ENCODE measurements at places on chromosomes 3 and 15. TPM values are rescaled to one million over a fixed set of nuclear protein-coding genes. Genes with fewer than 3 reads are reported as not detected.

DNA sequence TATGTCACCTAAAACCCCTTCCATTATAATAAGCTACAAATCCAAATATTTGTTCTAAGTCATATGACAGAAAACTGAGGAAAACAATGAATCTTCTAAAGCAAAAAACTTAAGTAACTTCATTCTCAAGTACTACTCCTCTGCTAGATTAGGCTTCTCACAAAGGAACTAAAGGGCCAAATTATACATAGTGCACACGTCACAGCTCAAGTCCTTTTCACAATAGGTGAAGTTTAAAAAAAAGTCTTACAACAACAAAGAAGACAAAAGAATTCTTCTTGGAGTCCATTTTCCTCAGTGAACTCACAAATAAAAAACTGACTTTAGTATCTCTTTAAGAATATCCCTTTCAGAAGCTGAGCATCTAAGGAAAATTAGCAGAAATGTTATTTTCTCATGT is 479.9 kb downstream of the MAGI1 start:
- DNase-seq = no peak

GRCh38 chr3:128280481-128281052 is 127.3 kb downstream of the EEFSEC start:
- DNase-seq = no peak

DNA sequence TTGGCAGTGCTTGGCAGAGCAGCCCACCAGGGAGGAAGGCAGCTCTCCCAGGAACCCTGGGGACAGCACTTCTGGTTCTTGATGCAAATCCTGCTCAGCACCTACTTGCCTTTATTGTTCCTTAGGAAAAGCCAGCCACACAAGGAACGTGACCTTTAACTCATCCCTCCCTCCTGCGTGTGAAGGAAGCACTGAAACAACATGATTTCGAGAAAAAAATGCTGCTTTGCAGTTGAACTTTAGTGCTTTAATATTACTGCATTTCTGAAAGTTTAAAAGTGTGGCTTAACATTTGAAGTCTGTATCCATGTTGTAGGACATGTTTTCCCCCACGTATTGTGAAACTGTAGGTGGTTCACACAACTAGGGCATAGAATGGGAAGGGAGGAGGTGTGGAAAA is 50.4 kb upstream of the CTNNB1 start:
- DNase-seq = no peak

- DNase-seq = peak; percentile 61
Observed at GRCh38 chr3:186790261-186790981, 7.0 kb downstream of the EIF4A2 start.

DNA sequence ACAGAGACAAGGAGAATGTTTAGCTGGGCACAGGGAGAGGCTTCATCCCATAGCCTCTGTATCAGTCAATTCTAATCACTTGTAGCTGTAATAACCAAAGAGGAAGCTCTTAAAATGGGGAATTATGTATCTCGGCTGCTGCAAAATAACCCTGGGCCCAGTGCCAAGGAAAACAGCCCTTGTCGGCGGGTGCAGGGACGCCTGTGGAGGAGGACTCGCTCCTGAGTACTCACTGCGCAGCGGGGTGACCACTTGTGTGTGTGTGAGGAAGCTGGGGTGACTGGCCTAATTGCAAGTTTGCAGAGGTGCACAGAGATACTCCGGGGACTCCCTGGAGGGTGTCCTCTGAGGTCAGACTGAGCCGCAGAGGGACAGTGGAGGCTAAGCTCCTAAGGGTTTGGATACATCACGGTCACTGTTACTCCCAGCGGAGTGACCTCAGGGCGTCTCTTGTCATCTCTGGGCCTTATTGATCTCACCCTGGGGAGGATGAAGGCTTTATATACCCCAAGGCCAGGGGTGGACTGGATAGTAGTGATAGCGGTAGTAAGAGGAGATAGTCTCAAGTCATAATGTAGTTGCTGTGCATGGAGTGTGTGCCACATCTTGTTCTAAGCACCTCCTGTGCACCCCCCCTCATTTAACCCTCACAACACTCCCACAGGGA is 37.2 kb downstream of the SLC6A6 start:
- DNase-seq = peak; percentile 53

DNA sequence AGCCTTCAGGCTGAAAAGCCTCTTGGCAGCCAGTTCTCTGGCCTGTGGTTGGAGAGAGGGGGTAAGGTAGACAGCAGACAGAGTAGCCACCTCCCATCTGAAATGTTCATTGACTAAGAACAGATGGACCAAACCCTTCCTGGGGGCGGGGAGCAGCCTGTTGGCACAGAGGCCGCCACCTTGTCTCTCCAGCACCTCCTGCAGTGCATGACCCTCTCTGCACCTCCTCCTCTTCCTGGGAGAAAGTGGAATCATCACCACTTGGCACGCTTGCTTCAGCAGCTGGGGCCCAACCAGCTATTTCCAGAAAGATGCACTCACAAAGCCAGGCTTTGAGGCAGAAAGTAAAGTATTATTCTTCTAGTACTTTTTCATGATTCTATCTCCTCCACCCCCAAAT is 313.4 kb upstream of the CHRM5 start:
- DNase-seq = peak; percentile 12

DNA sequence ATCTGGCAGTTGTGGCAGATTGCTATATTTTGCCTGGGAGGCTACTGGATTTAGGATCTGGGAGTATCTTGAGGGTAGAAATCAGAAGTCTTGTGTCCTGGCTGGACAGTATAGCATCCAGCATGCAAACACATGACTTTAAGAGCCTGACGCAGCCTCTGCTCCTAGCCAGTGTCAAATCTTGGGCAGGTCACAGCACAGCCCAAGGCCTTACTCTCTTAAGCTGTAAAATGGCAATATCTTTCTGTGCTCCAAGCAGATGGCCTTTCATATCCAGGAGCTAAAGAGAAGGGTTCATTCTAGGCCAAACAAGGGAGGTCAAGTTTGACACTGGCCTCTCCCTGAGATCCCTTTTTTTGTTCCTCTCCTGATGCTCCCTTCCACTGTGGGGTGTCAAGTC is 19.8 kb upstream of the RAD18 start:
- DNase-seq = no peak

The ZIC1 gene
- total RNA-seq = 29.3 TPM

- DNase-seq = no peak
Observed at GRCh38 chr3:27713078-27713423, 9.1 kb downstream of the EOMES start.

GRCh38 chr3:21624524-21624923 is 126.5 kb downstream of the ZNF385D start:
- DNase-seq = peak; percentile 32

DNA sequence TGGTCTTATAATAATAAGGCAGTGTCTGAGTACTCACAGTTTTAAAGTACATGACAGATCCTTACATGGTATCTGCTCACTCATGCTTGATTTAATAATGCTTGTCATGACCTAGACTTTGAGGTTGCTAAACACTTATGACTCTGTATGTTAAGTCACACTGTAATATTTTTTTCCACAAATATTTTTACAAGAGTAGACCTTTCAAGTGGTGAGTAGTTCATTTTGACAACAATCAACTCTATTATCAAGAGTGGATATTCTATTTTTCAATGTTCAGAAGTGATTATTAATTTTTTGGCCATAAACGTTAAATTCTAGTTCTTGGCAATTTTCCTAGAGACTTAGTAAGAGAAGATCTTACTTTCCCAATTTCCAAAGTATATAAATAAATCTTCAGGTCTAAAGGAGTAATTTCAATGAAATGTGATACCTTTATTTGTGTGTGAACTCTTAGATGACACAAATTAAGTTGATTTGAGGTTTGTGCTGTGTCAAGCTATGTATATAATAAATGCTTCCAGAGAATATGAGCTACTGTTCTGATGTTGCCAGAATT is 104.5 kb downstream of the NLGN1 start:
- DNase-seq = no peak

- peak; percentile 53 for DNase-seq
Observed at GRCh38 chr3:46928282-46928681, 48.3 kb downstream of the CCDC12 start.

DNA sequence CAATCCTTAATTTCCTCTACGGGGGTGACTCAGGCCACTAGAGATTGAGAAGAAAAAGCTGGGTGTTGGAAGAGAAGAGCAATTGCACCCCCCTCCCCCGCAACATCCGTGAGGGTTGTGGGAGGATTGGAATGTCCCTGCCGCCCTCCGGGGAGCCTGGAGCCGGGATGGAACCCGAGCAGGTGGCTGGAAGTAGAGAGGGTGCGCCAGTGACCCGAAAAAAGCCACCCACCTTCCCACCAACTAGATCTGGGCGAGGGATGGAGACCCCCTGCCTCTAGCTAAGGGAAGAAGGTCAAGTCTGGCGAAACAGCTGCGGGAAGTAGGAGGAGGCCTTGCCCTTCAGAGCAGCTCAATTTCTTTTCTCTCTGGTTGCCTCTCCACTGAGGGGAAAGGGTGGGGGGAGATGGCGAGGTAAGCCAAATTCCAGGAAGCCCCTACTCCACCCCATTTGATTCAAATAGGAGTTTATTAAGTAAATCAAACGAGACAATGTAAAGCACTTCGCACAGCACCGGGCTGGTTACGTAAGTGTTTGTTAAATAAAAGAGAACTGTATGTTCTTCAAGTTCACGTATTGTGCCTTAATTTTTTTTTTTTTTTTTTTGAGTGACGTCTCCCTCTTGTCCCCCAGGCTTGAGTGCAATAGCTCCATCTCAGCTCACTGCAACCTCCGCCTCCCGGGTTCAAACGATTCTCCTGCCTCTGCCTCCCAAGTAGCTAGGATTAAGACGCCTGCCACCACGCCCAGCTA is 1.1 kb upstream of the WWTR1 start:
- DNase-seq = no peak

DNA sequence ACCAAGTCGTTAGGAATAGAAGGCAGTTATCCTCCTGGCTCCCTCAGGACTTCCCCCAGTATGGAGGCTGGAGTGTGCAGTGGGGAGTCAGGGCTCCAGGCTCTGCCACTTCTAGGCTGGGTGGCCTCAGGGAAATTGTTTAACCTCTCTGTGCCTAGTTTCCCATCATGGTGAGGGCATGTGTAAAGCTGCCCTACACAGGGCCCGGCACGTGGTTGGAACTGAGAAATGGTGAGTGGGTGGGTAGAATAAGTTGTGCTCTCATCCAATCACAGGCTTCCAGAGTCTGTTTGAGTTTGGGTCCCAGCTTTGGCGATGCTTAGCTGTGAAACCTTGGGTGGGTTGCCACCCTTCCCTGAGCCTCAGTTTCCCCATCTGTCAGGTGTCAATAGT is 117.3 kb downstream of the FBLN2 start:
- DNase-seq = no peak

GRCh38 chr3:144879701-144880100 is 908.1 kb downstream of the DIPK2A start:
- DNase-seq = no peak

DNA sequence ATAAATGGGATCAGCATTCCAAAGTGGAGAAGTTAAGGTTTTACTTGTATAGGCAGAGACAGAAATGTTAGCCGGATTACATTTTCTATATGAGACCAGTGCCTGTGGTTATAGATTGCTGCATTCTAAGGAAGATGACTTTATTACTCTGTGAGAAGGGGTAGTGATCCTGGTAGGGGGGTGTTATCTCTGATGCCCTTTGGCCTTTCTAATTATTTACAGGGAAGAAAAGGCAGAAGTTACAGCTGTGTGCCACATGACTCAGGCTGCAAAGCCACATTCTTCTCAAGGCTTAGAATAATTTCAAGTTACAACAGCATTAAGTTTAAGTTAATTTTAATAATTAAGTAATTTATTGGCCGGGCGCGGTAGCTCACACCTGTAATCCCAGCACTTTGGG is 2.2 kb upstream of the TMC3 start:
- no peak for DNase-seq

DNA sequence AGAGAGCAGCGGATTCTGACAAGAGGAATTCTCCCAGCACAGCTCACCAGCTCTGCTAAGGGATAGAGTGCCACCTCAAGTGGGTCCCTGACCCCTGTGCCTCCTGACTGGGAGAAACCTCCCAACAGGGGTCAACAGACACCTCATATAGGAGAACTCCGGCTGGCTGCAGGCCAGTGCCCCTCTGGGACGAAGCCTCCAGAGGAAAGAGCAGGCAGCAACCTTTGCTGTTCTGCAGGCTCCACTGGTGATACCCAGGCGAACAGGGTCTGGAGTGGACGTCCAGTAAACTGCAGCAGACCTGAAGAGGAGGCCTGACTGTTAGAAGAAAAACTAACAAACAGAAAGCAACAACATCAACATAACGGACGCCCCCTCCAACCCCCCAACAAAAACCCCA is 31.3 kb upstream of the FGF12 start:
- no peak for DNase-seq

DNA sequence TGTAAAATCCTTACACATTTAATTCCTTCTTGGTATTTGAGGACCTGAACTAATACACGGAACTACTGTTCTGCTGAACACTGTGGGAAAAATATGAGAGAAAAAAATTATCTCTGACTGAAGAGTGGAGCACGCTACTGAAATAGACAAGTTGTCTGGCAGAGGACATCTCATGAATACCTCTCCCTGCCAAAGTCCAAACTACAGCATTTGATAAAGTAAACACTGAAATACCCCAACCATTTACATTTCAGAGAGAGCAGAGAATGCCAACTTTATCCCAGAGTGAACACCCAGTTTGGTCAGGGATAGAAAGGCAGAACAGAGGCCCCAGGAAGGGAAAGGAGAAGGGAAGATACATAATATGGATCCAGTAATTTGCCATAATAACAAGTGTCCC is 920.7 kb downstream of the SQOR start:
- DNase-seq = no peak

All from LHCN-M2 (cell line).